Activated T-cell treated with anti-CD3 and anti-CD28 coated beads for 1 hour (primary cell): ENCODE measurements at places on chromosomes 13 and 19.

GRCh38 chr19:49592486-49593232, 1.7 kb downstream of the PRR12 start:
- DNase-seq = no peak

GRCh38 chr13:37914781-37915391, 45.3 kb upstream of the TRPC4 start:
- DNase-seq = no peak

DNA sequence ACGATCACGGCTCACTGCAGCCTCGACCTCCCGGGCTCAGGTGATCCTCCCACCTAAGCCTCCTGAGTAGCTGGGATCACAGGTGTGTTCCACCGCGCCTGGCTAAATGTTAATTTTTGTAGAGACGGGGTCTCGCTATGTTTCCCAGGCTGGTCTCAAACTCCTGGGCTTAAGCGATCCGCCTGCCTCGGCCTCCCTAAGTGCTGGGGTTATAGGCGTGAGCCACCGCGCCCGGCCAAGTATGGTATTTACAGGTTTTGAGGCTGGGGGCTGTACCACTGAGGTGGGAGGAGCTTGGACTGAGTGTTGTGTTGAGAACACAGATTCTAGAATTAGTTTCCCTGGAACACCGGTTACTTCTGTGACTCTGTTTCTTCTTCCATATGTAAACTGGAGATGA, 452 bp upstream of the PPM1N start:
- DNase-seq = no peak

GRCh38 chr13:35646056-35646774, 169.7 kb upstream of the MAB21L1 start:
- DNase-seq = no peak

DNA sequence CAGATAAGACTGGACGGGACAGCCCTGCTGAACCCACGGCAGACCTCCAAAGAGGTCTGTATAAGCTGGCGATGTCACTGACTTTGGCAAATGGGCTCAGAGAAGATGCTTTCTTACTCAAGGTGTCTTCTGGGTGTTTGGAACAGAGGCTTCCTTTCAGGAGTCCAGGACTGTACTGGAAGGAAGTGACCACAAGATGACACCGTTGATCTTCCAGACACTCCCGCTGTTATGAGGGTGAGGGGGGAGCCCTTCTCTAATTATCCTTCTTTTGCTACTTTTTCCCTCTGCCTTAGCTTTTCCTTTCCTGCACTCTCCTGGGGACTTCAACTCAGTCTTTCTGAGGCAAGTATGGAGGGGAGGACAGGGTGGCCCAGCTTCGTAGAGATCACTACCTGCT, 65.2 kb upstream of the ZNF599 start:
- no peak for DNase-seq

DNA sequence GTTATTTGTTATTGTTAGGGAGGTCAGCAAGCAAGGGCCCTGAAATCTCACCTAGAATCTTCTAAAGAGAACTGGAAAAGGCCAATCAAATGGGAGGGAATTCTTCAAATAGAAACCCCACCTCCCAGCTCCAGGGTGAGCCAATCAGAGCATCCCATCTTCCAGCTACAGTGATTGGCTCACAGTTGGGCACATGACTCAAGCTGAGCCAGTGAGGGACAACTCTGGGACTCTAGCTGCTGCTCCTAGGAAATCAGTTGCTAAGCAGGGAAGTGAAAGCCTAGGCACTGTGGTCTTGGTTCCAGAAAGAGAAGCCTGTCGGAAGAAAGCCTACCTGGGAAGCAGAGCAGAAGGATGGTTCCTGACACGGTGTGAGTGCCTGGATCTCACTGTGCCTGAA, 13.4 kb downstream of the TM6SF2 start:
- DNase-seq = no peak
